ENCODE measurements at places on chromosomes 5 and 9.

DNA sequence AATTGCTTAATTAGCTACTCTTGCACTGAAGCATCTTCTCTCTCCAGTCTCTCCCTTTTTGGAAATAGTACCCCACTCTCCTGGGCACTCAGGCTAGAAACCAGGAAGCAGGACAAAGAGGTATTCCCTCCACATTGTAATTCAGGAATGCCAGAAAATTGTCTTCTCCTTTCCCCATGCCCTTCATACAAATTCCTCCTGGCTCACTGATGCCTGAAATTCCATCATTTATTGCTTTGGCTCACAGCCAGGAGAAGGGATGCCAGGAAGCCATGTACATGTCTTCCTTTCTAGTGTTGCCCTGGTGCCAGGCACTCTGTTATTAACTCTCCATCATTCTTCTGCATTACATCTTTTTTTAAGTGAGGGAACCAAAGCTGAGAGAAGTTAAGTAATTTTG, 716.5 kb upstream of the C9orf72 start:
- DNase-seq = no peak

DNA sequence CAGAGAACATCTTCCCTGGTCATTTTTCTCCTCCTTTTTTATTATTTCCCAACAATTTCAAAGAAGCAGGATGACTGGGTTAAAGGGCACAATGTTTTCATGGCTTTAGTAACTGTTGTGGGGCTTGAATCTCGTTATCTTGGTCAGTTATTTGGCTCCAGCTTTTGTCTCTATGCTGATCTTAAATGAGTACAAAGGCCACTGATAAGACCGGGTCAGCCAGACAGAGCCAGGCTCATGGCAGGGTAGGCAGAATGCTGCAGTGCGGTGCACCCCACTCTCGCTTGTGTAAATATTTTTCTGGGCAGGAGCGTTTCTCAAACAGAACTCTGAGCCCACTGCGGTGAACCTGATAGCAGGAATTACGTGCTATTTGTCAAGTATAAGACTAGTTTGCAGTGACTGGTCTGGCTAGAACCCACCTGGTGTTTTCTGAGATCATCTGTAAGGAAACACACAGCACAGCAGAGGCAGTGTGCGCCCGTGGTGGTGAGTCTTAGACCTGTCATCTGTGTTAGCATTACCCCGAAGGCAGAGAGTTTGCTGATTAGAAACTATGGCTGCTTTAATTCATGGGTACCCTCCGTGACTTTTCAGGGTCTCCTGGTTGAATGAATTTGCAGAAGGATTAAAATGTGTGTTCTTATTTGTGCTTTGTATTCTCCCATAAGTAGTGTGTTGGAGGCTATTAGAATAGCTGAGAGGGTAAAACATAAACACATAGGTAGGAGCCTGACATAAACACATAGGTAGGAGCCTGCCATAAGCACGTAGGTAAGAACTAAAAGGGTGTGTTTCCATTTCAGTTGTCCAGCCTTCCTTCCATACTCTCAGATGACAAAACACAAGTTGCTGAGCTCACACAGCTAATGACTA, 158.6 kb upstream of the DMRT1 start:
- no peak for DNase-seq

GRCh38 chr9:36789886-36790285, 217.2 kb downstream of the MELK start:
- no peak for DNase-seq

DNA sequence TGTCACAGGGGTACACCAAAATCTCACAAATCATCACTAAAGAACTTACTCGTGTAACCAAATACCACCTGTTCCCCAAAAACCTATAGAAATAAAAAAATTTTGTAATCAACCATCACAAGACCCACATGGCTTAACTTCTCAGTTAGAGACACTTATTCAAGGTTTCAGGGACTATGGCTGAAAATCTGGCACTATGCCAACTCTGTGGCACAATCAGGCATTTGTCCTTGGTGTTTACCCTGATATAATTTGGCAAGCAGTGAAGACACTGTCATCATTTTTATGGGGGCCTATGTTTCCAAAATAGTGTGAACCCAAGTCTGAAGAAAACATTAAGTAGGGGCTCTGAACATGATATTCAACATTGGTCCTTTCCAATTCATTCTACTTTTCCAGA, 59.0 kb downstream of the ZNF622 start:
- DNase-seq = no peak

DNA sequence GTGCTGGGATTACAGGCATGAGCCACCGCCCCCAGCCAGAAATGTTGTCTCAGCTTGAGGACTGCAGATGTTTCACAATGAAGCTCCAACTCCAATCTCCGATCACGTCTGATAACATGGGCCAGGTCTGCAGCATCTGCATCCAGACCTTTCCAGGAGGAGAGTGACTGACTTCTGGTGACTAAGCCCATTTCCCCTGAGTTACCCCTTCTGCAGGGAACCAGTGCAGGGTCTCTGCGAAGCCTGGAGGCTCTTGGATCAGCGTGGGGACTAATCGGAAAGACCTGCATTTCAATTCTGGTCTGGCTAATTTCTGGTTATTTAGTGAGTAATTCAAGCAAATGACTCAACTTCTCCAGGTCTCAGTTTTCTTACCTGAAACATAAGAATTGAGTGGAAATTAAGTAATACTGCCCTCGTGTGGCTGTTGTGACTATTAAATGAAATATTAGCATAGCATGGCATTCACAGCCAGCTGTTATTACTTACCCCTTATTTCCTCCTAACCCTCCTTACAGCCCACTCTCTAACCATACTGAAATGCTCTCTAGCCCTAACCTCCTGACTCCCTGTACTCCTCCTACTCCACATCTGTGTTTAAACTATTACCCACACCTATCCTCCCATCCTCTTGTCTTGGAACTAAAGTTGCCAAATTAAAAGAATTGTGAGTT, 2.2 kb upstream of the GNPDA1 start:
- peak; percentile 82 for DNase-seq

GRCh38 chr9:93644397-93645088, 68.2 kb downstream of the PHF2 start:
- no peak for DNase-seq

GRCh38 chr9:137266585-137267453, 10.7 kb upstream of the TOR4A start:
- DNase-seq = no peak

GRCh38 chr5:107401470-107402122, 269.1 kb downstream of the EFNA5 start:
- DNase-seq = no peak

DNA sequence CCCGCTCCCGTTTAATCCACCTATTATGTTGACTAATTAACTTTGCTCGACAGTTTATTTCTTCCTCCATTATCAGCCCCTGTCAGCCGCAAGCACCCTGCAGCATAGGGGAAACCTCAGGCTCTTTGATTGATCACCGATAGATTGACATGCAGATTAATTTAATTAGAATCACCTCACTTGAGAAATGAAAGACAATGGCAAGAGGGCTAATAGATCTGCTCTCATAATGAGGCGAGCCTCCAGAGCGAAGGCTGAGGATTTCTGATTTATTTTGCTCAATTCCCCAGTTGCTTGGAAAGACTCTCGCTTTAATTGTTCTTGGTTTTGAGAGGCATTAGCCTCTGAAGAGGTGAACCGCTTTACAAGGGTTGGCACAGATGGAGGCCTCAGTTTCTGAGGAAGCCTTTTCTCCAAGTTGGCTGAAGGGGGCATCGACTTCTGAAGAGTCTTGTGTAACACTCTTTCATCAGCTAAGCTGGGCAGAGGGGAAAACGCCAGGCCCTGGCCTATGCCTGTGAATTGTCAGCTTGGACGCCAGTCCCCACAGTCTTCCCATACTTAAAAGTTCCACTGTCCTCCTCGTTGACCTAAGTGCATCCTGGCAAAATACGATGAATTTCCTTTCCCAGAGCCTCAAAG, 275.4 kb downstream of the EBF1 start:
- no peak for DNase-seq

DNA sequence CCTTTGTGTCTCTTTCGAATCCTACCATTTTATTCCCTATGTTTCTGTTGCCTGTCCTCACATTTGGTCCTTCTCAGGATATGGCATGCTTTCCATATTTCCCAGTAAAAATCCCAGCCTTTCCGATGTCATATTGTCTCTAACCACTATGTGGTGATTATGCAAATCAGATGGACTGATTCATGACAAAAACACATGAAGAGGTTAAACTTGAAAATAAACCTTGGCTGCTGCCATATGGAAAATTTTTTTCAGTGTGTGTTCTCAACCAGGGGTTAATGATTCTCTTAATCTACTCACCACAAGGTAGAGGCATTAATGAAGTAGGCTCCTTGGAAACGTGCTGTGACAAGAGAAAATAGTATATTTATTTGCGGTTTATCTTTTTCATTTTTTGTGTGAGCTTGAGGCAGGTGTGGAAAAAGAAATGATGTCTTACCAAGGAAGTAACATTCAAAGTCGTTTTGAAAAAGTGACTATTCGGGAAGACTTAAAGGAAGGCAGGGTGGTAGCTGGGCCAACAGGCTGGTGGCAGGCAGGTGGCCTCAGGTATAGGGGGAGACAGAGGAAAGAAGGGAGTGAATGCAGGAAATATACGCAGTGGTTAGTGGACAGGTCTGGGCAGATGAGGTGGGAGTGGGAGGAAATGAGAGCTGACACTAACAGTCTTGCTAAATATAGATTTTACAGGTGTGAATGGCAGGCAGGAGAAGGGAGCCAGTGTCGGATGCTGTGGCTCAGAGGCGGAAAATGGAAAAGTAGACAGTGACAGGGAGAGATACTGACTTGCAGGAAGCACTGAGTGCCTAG, 46.2 kb downstream of the DMRT2 start:
- no peak for DNase-seq

DNA sequence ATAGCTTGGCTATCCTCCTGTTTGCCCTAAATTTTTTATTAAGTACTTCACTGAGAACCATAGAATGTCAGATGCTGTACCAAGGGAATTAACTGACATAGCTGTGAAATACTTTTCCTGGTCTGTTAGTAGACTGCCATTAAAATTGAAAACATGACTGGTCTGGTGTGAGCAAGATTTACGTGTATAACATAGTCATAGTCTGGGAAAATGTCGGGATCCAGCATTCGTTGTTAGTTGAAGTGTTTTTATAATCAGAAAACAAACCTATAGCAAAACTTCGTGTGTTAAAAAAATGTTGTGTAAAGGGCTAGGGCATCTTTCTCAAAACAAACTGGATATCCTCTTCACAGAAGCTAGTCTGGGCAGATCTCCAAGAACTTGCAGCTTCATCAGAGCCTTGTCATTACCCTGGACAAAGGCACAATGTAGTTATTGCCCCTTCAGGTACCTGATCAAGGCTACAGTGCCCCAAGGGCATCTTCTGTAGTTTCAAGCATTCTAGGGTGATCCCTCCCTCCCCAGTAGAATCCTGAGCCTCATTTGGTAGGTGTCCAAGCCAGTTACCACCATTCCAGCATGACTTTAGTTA, 454.2 kb upstream of the SGCD start:
- no peak for DNase-seq

GRCh38 chr5:67974471-67974870, 241.1 kb upstream of the PIK3R1 start:
- no peak for DNase-seq

GRCh38 chr5:42878550-42878949, 66.9 kb upstream of the SELENOP start:
- no peak for DNase-seq

GRCh38 chr5:35143841-35144240, 86.4 kb downstream of the PRLR start:
- no peak for DNase-seq

DNA sequence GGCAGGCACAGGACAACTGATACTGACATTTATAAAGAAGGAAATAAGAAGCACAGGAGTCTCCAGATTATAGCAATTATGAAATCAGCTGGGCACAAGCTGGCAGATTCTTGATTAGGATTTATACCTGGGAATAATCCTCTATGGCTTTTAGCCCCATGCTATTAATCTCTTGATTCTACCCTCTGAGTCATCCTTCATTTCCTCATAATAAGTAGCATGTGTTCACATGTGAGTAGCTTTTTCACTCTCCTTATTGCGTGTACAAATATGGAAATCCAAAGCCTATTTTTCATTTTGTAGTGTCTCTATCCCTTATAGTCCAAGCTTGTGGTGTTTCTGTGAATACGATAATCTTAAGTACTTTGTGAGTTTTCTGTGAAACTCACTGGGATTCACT, 185.0 kb upstream of the PRLR start:
- no peak for DNase-seq

- no peak for DNase-seq
Measured at GRCh38 chr9:78865737-78866136, 568.8 kb downstream of the PSAT1 start.

DNA sequence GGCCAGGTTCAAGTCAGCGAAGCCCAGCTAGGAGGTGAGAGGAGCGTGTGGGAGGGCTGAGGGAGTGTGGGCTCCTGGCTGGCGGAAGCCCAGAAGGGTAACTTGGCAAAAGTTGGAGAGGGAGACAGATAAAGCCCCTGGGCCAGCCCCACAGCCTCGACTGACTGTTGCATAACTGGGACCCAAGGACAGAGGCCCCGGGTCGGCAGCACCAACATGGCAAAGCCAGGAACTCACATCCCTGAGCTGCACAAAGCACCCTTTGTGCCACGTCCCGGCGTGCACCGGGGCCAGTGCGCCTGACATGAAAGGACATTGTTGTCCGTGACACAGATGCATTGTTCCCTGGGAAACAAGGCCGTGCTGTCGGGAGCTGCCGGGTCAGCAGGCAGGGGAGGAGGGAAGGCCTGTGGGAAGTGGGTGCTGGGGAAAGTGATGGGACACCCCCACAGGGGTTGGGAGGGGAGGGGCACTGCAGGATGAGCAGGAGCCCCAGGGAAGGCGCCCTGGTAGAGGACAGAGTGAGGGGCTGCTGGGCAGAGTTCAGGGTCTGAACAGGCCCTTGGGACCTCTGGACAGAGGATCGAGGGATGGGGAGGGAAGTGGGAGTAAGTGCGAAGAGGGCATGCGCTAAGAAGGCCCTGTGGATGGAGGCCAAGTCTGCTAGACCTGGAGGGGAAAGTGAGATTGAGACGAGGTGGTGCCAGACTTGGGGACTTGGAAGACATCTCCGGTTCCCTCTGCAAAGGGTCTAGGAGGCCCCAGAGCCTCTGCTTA, 13.0 kb upstream of the DPM2 start:
- no peak for DNase-seq

- no peak for DNase-seq
Measured at GRCh38 chr9:18692268-18692667, 218.3 kb downstream of the ADAMTSL1 start.

DNA sequence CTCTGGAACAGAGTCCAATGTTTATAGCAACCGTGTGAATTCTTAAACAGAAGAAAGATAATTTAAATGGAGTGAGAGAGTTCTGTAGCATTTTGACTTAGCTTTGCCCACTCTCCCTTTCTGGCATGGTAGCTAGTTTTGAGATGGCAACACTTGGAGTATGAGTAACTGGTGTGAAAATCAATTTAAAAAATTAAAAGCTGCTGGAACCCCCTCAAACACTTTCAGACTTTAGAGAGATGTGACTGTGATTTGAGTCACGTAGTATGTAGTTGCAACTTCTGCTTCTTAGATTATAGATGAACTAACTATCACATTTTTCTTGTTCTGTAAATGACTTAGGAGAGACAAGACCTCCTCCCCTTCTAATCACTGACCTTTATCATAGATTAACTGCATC, 2309.5 kb upstream of the C9orf72 start:
- DNase-seq = no peak

Data from Panc1 (cell line).